ENCODE measurements at places on chromosomes 5 and 9. TPM values are rescaled to one million over a fixed set of nuclear protein-coding genes. Genes with fewer than 3 reads are reported as not detected.

Gene IFNA21
- not detected for total RNA-seq

Gene PCDHGA6
- 0.22 TPM for total RNA-seq

Gene PCDHB5
- total RNA-seq, result 1.6 TPM

Gene UBE2QL1
- total RNA-seq, result 0.14 TPM

Gene DIMT1
- 40.2 TPM for total RNA-seq

Gene THBS4
- not detected for total RNA-seq

Gene CCDC187
- total RNA-seq, result not detected

Gene C5orf46
- total RNA-seq, result not detected

Gene BHMT2
- not detected for total RNA-seq

Gene LECT2
- total RNA-seq, result not detected

Gene CTXN3
- total RNA-seq, result not detected

Gene TUT7
- total RNA-seq, result 10.7 TPM

Gene ALDH1A1
- 5,173 TPM for total RNA-seq

Gene TMEM252
- not detected for total RNA-seq

Gene BAAT
- total RNA-seq, result 0.55 TPM

Gene CNTNAP3B
- total RNA-seq, result 15.1 TPM

Gene STC2
- total RNA-seq, result 49.1 TPM

Gene ACTBL2
- total RNA-seq, result 0.03 TPM

Gene BARHL1
- total RNA-seq, result not detected

Gene MYORG
- 5.1 TPM for total RNA-seq

Gene PCDHGB5
- 2.2 TPM for total RNA-seq

Gene MARCOL
- not detected for total RNA-seq

Gene PCDHGB4
- 0.70 TPM for total RNA-seq

Gene SVEP1
- 1.8 TPM for total RNA-seq

Gene HRCT1
- 0.38 TPM for total RNA-seq

Gene PALM2AKAP2
- total RNA-seq, result 0.06 TPM

Gene PCDHA3
- 0.88 TPM for total RNA-seq

Gene ZFP62
- total RNA-seq, result 9.7 TPM

Gene CCDC180
- total RNA-seq, result 0.75 TPM

All from A549 treated with CORT108297 at 1 μM for 4 hours (cell line).